ENCODE measurements at places on chromosomes 6 and 20.

- DNase-seq = no peak
Measured at GRCh38 chr6:143357561-143358255, 92.8 kb downstream of the ADAT2 start.

DNA sequence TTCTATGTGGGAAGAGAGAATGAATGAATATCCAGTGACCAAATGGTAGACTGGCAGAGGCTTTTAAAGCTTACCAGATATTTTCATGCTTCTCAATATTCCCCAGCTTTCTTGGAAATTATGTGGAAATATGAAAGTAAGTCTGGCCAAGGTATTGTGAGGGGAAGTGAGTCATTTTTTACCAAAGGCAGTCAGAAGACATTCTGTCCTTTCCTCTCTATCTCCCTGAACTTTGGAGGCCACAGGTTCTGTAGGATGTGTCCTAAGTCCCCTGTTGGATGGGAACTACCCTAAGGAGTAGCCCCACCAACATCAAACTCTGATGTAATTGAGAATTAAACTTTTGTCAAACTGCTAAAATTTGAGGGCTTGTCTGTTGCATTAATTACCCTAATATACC lies 593.8 kb upstream of the NRSN1 start:
- DNase-seq = no peak

GRCh38 chr6:53679446-53679933 lies 13.9 kb upstream of the KLHL31 start:
- DNase-seq = no peak

- no peak for DNase-seq
Measured at GRCh38 chr6:159899994-159900745, 9.4 kb downstream of the MAS1 start.

DNA sequence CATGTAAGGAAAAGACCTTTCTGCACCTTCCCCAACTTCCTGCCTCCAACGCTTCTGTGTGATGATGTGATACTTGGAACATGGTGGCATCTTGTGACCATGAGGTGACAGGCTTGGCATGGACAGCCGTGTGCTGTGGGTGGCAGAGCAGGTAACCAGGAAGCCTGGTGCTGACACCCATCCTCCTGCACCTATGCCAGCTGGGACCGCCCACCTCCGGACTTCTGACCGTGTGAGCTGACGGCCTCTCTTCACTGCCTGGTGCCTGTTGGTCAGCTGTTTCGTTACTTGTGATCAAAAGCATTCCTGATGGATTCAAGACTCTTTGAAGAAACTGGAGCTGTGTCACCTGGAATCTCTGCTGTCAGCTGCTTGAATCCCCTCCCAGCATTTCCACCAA lies 70.3 kb downstream of the TMEM242 start:
- no peak for DNase-seq

- no peak for DNase-seq
Measured at GRCh38 chr6:163459536-163459935, 45.0 kb downstream of the QKI start.

DNA sequence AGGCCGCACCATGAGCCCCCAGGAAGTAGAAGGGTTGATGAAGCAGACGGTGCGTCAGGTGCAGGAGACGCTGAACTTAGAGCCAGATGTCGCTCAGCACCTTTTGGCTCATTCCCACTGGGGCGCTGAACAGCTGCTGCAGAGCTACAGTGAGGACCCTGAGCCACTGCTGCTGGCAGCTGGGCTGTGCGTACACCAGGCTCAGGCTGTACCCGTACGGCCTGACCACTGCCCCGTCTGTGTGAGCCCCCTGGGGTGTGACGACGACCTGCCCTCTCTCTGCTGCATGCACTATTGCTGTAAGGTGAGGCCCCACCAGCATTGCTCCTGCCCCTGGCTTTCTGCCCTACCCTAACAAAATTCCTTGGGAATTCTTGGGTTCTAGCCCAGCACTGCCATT lies 13.1 kb downstream of the DNPH1 start:
- DNase-seq = no peak

DNA sequence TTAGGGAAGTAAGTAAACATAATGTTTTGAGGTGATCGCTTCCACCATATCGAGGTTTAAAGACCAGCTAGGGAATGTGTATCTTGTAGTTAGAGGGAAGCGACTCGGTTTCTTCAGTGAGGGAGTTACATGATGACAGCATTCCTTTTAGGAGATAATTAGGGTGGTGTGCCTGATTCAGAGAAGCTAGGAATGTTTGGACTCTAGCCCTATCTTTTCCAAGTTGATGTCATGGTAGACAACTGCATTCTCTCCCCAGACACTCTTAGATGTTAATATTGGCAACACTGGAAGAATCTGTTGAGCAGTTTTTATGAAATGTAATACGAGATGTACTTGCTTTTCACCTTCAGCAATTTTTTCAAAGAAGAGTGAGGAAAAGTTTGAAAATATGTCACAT lies 12.9 kb upstream of the HIVEP1 start:
- DNase-seq = no peak

GRCh38 chr6:162814426-162814973 lies 86.7 kb downstream of the PACRG start:
- DNase-seq = no peak

- no peak for DNase-seq
Measured at GRCh38 chr20:6852478-6852877, 85.0 kb downstream of the BMP2 start.

GRCh38 chr6:13535306-13535705 lies 39.1 kb upstream of the SIRT5 start:
- no peak for DNase-seq

DNA sequence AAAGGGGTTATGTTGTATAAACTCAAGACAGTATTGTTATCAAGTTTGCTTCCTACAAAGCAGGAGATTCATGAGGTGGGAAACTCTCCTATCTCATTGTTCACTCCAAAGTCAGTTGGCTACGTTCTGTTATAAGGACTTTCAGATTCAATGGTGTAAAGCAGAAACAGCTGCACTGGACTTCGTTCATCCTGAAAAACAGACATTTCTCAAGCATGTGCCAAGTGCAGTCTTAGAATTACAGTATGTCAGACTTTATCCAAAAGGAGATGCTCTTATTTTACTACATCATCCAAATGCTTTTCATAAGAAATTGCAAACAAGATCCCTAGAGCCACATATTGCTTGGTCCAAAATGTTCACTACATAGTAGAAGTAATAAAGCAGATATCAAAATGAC lies 14.9 kb downstream of the COL21A1 start:
- no peak for DNase-seq

DNA sequence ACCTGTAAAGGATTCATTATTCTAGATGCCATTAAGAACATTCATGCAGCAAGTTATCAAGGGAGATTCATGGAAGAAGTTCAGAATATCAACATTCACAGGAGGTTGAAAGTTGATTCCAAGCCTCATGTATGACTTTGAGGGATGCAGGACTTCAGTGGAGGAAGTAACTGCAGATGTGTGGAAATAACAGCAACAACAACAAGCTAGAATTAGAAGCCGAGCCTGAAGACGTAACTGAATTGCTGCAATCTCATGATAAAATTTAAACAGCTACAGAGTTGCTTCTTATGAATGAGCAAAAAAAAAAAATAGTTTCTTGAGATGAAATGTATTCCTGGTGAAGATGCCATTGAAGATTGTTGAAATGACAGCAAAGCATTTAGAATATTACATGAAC lies 73.3 kb upstream of the NXT1 start:
- no peak for DNase-seq

DNA sequence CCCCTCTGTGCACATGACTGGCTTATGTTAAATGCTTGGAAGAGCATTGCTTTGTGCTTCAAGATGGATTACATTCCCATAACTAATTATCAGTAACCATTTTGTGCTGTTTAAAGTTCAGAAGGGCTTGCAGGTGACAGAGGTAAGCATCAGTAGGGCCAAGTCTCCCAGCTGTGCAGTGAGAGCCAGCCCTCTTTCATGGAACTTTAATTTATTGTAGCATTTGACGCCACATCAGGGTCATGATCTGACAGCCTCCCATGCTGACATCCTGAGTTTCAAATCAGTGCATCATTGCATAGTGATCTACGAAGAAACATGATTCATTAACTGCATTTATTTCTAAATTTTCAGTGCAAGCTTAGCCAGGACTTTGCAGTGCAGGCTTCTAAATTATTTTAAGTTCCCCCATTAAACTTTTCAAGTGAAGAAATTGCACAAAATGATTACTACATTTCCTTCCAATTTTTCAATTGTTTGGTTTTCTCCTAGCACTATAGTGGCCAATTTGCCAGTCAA lies 380.9 kb downstream of the UTRN start:
- no peak for DNase-seq

DNA sequence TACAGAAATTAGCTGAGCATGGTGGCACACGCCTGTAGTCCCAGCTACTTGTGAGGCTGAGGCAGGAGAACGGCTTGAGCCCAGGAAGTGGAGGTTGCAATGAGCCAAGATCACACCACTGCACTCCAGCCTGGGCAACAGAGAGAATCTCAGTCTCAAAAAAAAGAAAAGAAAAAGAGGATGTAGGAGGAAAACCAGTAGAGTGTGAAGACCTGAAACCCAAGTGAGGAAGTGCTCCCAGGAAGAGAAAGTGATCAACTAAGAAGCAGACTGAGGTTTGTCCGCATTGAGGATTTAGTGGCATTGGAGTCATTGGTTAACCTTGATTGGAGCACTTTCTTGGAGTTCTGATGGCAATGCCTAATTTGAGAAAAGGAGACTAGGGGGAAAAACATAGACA lies 20.6 kb upstream of the TASP1 start:
- no peak for DNase-seq

GRCh38 chr20:4476903-4477500 lies 244.7 kb upstream of the PRND start:
- no peak for DNase-seq

GRCh38 chr6:144353871-144354314 lies 68.8 kb downstream of the UTRN start:
- DNase-seq = no peak

DNA sequence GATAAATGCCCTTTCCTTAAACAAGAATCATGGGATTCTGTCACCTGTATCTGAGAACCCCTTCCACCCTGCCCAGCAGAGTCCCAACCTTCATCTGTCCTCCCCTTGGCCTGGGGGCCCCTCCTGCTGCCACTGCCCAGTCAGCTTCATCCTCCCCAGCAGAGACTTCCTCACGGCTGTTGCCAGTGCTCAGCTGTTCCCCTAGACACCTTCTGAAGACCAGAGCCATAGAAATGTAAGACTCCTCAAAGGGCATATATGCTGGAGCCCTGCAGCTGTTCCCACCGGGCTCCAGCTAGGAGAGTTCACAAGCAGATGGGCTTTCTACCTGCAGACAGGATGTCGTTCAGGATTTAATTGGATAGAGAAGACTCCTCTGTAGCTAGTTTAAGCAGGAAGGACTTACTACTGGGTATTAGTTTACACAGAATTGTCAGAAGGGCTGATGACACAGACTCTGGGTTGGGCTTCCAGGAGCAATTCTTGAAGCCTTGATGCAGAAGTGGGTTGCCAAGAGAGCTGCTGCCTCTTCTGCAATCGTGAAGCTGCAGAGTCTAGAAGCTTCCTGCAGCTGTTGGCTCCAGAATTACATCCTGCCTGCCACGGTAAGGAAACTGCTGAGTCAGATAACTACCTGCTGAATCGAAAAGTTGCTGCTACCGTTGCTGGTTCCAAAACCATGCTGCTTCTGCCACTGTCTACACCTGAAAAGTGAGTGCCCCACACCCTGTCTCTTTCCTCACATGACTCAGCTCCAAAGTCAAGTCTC lies 57.1 kb upstream of the MLN start:
- DNase-seq = no peak

DNA sequence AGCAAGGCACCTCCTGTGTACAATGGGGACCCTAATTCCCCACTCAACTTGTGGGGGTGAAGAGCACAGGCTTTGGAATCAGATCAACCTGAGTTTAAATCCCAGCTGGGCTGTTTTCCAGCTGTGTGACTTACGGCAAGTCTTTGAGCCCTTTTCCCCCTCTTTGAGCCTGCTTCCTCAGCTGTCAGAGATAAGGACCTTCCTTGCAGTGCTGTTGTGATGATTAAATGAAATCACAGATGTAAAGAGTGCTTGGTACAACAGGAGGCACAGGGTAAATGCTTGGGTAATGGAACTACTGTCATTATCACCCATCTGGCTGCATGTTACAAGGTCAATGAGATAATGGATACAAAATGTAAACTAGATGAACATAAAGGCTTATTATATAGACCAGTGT lies 3.2 kb downstream of the SNX21 start:
- no peak for DNase-seq

- DNase-seq = no peak
Measured at GRCh38 chr20:62956387-62957135, 4.1 kb downstream of the SLC17A9 start.

DNA sequence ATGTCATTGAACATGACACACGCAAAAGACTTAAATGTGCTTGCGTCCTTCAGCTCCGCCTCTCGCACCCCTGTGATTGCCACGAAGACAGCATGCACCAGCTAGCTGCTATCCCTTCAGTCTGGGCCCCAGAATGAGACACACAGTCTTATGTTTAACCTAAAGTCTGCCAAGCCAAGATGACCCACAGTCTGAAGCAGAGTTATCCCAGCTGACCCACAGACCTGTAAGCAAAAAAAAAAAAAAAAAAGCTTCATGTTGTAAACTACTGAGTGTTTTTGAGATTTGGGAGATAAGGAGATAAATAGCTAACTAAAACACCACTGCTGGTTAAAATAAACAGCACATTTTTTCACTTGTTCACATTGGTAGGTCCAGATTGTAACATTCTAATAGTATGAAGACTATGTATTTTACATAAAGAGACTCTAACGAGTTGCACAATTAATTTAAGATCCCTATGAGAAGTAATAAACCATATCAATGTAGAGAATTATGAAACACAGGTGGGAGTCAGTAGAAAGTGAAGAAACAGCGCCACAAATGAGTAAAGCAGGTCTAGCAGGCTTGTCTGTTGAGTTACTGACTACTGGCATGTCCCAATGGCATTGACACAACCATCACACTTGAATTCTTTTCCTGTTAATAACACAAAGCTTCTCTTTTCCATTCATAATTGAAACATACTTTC lies 47.4 kb upstream of the CCDC28A start:
- no peak for DNase-seq

DNA sequence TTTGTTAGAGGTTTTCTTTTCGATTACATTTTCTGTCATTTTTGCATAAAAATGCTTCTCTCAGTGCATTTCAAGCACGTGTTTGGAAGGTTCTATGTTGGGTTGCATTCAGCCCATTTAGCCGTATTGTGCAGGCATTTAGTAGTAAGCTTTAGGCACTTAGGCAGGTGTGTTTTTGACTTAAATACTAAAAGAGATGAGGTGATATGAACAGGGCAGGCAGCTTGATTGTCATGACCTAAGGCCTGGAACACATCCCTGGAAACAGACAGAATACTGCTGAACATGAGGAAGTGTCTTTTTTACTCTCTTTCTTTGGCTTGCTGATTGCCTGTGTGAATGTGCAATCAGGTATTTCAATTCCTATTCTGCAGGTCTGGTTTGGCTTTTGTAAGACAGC lies 610.5 kb upstream of the MAN1A1 start:
- DNase-seq = no peak

- no peak for DNase-seq
Measured at GRCh38 chr6:115887891-115888290, 172.8 kb downstream of the FRK start.

DNA sequence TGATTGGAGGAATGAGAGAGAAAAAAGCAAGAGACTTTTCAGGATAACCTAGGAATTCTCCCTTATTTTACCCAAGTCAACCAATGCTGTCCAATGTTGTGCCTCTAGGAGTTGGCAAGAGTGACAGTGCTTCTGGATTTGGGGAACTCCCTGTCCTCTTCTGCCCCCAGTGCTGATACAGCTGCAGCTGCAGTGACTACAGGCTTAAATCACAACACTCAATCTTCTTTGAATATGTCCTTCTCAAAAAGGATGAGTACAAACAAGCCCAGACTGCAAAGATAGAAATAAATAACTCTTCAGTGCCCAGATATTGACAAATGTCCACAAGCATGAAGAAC lies 141.0 kb upstream of the COL21A1 start:
- DNase-seq = no peak

Measured in stimulated activated CD4-positive, alpha-beta T cell treated with anti-CD3 and anti-CD28 coated beads, Interleukin-12 subunit alpha, Interleukin-12 subunit beta, amount 100 ng/mL, for 48 hours (primary cell).